ENCODE measurements at places on chromosomes 12 and 14.

GRCh38 chr12:95767703-95768102, 22.9 kb downstream of the NTN4 start:
- no peak for DNase-seq

- no peak for DNase-seq
Measured at GRCh38 chr14:58738189-58738836, 100.6 kb downstream of the DACT1 start.

DNA sequence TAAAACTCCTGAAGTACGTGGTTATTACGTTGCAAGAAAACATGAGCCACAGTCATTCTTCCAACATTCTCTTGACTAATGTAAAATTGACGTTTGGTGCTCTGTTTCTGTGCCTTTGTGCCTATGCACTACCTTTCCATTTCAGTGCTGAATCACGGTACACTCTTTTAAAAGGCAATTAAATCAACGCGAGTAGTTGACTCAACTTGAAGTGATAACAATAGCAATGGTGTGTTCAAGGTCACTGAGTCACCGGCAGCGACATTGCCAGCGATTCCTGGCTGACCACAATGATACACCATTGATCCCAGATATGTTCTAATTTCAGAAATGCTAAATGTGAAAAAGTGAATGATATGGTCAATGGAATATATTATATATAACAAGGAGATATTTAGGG, 17.8 kb downstream of the AK7 start:
- no peak for DNase-seq

GRCh38 chr12:132558042-132558856, 52.1 kb downstream of the LRCOL1 start:
- no peak for DNase-seq

DNA sequence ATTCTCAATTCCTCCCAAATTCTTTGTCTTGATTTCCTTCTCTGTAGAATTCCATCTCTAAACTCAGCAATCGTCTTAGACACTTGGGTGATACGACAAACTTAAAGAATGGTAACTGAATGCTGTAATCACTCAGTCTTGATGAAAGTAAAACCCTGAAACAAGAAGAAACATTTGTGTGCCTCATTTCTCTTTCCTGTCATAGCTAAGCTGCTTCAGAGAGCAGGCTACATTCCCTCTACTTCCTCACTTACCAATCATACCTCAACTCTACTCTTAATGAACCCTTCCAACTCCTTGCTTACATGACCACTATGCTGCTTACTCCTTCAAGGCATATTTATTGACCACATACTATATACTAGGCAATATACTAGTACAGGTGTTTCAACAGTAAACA, 8.3 kb downstream of the MAP4K5 start:
- no peak for DNase-seq

DNA sequence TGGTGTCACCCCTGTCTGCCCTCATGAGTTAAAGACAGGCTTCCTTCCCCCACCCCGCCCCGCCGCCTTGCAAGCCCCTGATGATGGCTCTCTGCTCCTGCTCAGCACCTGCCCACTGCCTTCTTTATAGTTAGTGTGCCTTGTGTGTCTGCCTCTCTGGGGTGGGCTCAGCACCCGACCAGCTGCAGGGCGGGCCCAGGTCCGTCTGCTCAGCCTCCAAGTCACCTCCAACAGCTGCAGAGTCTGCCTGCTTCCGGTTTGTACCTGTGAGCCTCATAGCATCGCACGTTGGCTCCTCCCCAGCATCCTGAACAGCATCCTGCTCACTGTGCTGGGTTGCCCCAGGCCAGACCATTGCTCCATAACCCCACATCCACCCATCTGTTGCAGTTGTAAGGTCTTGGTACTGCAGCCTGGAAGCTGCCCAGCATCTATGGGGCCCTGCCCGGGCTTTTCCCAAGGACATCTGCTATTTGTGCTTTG, 3.5 kb downstream of the TGFB3 start:
- no peak for DNase-seq

DNA sequence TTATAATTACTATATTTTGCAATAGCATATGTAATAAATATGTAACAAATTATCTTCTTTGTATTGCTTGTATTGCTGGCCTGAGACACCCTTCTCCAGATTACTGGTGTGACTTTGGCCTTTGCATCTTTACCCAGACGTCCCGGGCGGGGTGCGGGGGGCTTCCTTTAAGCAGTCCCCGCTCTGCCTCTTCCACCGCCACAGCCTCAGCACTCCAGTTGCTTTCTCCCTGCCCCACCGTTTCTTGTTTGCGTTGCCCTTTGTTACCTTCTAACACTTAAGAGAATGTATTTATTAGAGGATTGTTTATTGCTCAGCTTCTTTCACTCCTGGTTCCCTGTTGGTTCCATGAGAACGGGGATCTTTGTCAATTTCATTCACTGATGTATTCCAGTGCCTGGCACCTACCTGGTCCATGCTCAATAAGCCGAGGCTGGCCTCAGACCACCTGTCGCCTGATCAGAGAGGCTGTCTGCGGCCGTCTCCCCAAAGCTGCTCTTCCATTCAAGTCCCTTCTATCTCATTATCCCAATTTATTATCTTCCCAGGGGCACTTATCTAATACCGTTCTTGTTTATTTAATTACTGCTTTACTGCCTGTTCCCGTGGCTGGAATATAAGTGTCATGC, 100.5 kb upstream of the RFLNA start:
- DNase-seq = no peak

- DNase-seq = no peak
Measured at GRCh38 chr12:112974904-112975303, 3.4 kb upstream of the OAS2 start.

DNA sequence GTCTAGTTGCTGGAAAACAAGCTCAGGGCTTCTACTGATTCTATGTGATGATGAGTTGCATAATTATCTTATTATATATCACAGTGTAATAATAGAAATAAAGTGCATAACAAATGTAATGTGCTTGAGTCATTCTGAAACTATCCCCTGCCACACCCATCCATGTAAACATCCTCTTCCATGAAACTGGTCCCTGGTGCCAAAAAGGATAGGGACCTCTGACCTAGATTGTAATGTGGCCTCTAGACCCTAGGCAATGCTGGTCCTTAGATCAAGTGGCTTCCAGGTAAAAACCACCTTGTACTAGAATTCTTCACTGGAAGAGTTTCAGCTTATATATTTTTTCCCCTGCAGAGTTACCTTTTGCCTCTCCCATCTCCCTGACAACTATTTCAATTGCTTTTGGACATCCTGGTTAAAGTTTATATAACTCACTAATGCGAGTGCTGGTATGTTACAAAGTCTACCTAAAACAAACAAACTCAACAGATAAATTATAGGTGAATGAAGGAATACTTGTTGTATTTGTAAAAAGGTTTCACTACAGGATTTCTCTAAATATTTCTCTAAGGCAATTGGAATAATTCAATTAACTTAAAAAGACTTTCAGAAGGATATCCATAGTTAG, 462.5 kb downstream of the NAV3 start:
- DNase-seq = no peak

GRCh38 chr12:9782547-9783382, 22.1 kb upstream of the CD69 start:
- DNase-seq = no peak

DNA sequence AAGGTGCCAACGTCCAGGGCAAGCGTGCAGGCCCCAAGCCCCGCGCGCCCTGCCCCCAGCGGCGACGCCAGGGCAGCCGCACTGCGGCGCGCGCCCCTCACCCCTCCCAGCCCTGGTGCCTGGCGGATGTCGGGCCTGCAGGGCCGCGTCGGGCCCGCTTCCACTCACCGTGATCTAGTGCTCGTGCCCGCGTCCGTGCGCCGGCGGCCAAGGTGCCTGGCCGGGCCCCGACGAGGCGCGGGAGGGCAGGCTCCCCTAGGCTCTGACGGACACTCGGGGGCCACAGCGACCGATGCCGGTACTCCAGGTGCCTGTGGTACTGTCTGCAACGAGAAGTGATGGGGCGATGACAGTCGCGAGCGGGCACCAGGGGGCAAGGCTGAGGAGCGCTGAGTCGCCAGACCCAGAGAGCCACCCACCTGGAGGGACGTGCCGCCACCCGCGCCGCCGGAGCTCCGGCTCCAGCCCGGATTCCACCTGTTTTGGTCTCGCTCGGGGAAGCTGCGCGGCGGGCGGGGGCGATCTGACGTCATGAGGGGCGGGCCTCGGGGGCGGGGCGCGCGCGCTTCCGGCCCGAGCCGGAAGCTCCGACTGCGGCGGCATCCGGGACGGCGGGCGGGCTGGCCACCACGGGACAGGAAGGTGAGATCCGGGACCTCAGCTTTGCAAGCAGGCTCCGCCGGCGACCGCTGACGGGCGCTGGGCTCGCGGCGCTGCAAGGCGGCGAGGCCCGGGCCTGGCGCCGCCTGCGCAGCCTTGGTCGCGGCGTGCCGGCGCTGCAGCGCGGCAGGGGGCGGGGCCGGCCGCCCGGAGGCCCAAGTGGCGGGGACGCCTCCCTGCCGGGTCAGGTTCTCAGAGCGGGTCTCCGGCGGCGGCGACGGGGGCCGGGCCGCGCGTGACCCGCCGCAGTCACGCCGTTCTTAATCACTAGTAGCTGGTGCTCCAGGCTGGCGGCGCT, at the start of the genes LYSET and MOAP1:
LYSET (plus strand) TSS at position 927 of the 958 bp plus-strand sequence. CDS start 89 bp downstream, outside the sequence.
MOAP1 (minus strand) TSS at position 507 of the 958 bp plus-strand sequence. CDS start 655 bp downstream, outside the sequence.
- DNase-seq = peak; percentile 83

DNA sequence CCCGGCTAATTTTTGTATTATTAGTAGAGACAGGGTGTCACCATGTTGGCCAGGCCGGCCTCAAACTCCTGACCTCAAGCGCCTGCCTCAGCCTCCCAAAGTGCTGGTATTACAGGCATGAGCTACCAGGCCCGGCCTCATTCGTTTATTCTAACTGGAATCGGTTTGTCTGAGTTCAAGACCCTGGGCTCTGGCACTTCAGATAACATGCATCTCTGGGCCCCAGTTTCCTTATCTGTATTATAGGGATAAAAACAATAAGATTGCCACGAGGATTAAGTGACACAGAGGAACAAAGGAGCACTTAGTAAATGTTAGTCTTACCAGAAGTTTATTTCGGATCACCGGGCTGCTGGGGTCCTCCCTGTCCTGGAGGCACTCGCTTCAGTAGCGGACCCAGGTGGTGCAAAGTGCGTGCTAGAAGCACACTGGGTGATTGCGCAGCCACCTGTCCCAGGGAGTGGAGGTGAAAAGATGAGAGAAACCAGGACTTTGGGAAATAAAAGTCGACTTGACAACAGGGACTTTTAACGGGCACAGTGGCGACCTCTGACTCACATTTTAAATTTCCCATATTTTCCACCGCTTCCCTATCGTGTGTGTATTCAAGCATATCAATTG, 37.5 kb downstream of the ACACB start:
- DNase-seq = no peak

- DNase-seq = no peak
Measured at GRCh38 chr12:9041321-9041720, 52.0 kb downstream of the KLRG1 start.

GRCh38 chr14:61347826-61348443, 26.6 kb downstream of the PRKCH start:
- no peak for DNase-seq

DNA sequence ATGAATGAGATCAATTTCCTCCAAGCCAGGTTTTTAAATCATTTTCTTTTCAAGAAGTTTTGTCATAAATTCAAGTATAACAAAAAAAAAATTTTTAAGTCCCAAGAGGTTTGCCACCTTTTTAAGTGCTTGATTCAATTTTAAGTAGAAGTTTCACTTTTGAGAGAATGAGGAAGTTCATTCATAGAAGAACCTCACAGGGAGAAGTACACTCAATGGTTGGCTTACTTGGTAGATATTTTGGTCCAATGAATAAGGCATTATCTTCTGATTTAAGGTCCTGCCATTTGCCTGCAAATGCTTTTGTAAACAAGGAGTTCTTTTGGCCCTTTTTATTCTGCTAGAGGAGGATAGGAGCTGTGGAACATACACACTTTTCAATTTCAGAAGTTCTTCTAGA, 96.7 kb upstream of the NOVA1 start:
- DNase-seq = no peak

- DNase-seq = no peak
Measured at GRCh38 chr14:103217538-103217937, 94.3 kb downstream of the TNFAIP2 start.

GRCh38 chr12:107622001-107622400, 63.6 kb upstream of the PWP1 start:
- DNase-seq = no peak

- no peak for DNase-seq
Measured at GRCh38 chr12:117980616-117981015, 11.8 kb upstream of the KSR2 start.

DNA sequence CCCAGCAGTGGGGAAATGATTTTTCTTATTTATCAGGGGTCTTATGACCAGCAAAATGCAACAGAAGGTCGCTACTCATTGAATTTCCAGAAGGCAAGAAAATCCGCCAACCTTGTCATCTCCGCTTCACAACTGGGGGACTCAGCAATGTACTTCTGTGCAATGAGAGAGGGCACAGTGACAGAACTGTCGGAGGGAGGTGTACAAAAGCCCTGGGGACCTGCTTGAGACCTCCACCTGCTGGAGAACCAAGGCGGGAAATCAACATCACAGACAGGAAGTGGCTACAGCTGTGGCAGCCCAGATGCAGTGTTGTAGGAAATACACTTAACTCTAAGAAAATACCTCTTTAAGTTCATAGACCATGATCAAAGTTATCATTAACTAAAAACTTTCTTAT, 250.9 kb upstream of the OR4E1 start:
- DNase-seq = peak; percentile 8

GRCh38 chr12:52090291-52090690, 10.8 kb downstream of the SMIM41 start:
- DNase-seq = no peak

DNA sequence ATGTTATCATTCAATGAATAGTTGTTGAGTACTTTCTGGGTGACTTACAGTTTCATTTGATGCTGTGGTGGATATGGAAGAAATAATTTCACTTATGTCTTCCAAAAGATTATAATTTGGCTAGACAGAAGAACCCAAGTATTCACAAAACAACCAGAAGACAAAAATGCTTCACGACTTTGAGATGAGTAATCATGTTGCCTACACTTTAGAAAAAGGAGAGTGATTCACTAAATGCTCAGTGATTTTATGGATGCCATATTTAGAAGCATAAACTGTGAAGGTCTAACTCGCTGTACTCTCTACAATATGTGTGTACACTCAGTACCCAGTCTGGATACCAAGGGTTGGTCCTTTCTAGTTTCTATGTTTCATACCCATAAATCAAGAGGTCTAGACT, 101.3 kb upstream of the E2F7 start:
- no peak for DNase-seq

All from stimulated activated CD4-positive, alpha-beta T cell treated with anti-CD3 and anti-CD28 coated beads, Interleukin-4, amount 100 ng/mL, for 48 hours (primary cell).